Amniotic epithelial cell (primary cell): ENCODE measurements at places on chromosomes 6 and 20.

DNA sequence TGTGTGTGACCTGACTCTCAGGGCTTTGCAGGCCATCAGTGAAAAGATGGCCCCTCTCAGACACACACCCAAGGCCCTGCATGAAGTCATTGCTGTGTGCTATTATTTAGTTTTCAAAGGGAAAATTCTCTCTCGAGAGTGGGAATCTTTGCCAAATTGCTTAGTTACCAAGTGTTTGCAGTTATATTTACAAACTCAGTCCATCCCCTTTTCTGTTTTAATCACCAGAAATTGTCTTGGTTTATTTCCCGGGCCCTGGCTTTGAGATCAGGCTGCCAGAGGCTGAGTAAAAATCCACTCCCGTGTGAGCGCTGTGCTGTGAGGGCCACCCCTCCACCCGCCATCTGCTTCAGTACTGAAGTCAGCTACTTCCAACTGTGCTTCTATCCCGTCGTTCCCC is 163.1 kb downstream of the SOD2 start:
- DNase-seq = no peak

DNA sequence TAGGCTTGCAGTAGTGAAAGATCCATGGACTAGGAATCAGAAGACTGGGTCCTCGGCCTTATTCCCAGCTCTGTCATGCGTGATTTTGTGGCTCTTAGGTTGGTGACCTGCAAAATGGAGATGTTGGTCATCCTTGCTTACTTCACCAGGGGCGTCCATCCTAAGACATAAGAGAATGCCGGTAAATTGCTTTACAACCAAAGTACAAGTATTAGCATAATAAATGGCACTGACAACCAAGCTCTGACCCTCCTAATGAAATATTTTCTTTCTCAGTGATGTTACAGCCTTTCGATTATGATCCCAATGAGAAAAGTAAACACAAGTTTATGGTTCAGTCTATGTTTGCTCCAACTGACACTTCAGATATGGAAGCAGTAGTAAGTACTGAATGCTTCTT is 45.3 kb downstream of the VAPB start:
- no peak for DNase-seq

GRCh38 chr20:58568126-58568482 is 52.9 kb upstream of the APCDD1L start:
- no peak for DNase-seq

DNA sequence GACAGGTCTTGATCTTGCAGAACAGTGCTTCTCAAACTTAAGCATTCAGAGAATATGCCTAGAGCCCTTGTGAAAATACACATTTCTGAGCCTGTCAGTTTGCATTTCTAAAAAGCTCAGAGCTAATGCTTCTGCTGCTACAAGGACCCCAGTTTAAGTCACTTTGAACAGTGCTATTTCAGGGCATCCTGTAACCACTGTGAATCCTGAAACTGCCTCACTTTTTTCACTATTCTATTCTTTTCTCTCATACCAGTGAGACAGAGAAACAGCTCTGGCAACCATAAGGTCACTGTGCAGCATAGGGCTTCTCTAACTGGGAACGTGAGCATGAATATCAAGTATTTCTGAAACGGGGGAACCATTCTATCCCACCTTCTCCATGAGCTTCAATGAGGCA is 51.2 kb downstream of the LGSN start:
- no peak for DNase-seq

DNA sequence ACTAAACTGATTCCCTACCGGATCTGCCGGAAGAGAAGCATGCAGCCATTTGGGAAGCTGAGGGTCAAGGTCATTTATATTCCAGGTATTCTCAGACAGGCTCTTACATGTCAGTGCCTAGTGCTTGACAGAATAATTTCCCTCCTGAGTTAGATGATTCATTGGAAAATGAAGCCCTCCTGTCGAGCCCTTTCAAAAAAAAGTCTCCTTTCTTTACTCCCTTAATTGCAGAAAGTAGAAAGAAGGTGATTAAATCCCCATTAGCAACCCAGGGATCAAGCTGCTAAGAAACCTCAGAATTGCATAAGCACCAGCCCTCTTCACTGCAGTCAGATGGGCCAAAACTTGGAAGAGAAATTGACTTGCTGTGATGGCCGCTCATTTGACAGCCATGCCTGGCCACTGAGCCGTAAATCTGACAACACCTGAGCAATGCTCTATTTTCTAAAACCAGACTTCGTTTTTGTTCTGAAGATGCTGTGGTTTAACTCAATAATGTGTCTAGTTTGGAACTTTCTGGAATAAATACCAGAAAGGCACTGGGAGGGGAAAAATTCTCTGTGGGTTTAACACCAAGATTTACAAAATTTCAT is 61.0 kb upstream of the ARMH2 start:
- no peak for DNase-seq

GRCh38 chr20:43914311-43915210 is at the start of gene TOX2:
Gene TOX2, plus strand, starts transcription at chr20:43914852. Its CDS starts 40 bp downstream, at chr20:43914892.
- DNase-seq = no peak

DNA sequence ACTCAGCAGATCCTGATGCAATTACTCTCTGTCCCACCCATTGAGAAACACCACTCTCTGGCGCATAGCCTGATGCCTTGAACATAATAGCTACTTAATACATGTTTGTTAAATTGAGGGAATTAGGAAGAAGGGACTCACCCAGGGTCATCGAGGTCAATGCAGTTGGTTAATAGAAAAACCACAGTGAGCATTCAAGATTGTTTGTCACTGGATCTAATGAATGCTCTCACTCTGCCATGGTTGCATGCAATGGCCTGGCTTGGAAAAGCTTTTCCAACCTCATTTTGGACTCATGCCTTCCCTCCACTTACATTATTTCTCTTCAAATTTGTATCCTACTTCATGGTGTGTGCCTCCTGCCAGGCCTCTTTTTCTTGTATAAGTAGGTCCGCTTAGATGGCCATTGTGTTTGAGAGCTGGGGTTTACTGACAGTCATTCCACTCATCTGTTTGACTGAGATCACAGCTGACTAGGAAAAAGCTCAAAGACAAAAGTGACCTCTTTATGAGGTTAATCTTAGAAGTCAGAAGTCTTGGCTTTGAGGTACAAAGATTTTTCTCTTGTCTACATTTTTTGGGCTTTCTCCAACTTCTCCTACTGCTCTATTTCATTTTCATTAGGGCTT is 154.8 kb upstream of the RAB32 start:
- DNase-seq = no peak

DNA sequence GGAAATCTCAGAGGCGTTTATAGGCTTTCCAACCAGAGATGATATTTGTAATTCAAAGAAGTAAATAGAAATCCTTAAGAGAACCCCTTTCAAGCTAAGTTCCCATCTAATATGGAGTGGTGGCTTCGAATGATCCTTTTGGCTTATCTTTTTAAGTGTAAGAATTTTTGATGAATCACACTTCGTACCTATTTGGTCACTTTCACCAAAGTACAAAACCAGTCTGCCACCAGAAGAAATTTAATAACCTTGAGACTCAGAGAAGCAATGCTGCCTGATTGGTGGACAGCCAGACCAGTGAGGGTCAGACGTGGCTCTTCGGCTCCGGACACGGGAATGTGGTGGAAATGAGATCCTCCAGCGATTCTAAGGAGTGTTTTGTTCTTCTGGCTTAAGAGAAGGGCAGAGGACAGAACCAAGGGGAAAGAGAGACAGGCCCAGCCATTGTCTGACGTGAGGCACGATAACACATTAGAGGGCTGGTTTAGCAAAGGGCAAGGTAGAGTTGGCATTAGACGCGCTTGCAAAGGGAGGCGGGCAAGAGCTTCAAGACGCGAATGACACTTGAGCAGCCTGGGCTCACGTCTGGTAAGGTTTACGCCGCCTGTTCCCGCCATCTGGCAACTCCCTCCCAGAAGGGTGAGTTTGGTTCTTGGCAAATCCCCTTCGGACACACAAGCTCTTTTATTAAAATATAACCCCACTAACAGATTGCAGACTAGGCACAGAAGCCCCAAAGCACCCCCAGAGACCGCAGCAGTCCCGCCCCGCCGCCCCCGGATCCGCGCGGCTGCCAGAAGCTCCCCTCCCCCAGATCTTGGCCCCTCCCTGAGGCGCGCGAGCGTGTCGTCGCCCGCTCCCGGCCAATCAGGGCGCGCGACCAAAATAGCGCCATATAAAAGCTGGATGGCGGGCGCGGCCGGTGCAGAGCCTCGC is 50.0 kb upstream of the EZR start:
- no peak for DNase-seq

DNA sequence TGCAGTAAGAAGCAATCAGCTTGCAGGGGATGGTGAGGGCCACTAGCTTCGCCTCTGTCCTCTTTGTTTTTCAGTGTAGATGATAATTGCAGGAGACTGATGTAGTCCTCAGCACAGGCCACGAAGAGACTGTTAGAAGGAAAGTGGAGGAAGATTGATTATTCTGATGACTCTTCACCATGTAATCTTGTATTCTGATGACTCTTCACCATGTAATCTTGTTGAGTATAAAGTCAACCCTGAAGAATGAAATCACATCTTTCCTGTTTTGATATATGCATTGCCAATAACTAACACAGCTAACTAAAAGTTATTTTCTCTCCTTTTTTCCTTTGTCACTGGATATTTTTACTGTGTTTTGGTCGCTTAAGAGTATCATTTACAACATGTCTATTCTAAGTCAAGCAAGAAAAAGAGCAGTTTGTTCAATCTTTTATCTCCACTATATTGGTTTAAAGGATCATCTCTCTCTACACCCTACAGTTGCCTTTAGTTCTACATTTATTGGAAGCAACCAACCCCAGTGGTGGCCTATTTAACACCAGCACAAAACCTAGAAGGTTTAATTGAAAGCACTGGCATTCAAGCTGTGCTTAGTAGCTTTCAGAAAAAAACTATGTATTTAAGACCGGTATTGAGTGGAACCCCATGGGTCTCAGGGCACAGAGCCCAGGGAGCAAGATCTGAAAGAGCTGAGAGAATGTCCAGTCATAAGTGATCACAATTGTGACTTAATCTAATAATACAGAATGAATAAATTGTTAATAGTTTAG is 107.2 kb upstream of the BTBD3 start:
- peak; percentile 76 for DNase-seq

DNA sequence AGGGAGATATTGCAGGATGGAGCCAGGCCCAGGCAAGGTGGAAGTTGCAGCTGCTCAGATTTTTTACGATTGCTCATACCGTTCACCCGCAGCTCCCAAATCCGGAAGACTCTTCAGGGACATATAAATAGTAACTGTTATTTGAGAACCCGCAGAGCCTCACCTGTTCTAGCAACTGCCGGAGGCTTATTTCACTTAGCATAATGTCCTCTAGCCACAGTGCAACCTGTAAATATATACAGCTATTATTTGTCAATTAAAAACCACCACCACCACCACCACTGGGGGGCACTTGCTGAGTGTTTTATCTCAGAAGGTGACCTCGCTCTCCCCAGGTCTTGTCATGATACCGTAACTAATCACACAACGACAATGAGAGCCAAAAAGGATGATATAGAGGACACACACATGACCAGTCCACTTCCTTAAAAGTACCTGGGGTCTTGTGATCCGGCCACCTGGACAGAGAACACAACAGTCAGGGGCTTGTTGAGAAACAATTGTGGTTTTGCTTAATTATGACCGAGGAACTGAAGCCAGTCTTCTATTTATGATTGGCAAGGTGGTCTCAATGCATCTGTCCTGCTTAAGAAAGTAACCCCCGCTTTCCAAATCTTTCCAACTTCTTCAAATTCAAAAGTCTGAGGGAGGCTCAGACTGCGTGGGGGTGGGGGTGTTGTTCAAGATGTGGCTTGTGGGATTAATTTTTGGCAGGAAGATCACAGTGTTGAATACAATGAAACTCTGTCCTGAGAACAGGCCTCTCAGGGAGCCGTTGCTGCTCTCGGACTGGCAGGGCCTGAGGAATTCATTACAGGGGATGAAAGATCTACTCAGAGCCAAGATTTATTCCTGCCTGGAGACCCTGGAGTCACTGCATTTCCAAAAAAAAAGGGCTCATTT is 107.7 kb upstream of the PRND start:
- DNase-seq = peak; percentile 55

DNA sequence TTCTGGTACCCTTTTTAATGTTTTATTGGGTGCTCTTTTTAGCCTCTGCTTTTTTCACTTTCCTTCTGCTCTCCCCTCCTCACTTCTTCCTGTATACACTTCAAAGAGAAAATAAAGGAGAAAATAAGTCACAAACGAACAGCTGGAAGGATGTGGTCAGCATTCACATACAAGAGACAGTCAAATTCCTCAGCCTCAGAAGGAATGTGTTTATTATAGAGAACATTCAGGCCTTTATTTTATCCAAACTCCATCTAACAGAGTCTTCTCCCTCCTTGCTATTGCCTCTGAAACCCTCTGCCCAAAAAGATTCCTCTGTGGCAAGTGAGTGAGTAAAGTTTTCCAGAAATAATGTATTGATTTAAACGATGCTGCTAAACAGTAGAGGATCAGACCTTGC is 490.4 kb downstream of the FRK start:
- DNase-seq = no peak

- peak; percentile 43 for DNase-seq
Measured at GRCh38 chr6:100962466-100962865, 81.3 kb upstream of the ASCC3 start.

GRCh38 chr20:48478370-48478769 is 349.4 kb downstream of the PREX1 start:
- DNase-seq = no peak

- DNase-seq = no peak
Measured at GRCh38 chr20:62643521-62644043, 1.3 kb downstream of the SLCO4A1 start.

DNA sequence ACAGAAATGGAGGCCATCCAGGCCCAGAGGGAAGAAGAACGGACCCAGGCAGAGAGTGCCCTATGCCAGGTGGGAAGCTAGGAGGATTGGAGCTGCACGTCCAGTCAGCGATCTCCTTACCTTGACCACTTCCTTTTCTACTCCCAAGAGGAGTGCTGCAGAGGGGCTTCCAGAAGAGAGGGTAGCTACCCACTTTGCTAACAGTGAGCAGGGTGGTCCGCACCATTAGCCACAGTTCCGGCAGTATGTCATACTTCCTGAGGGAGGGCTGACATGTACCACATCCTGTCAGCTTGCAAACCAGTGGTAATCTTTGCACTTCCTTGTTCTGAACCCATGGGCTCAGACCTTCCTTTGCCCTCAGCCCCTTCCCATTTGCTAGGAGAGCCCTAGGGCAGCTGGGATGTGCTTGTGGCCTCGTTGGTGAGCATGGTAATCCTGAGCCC is 35.4 kb downstream of the CEP250 start:
- DNase-seq = no peak
